Left ventricle myocardium superior (tissue), 1 donor: ENCODE measurements at places on chromosomes 7 and 10.
A peak's percentile ranks its signal among the peaks of the same experiment; 100 is the strongest.

GRCh38 chr7:98993024-98993897 is 114.9 kb downstream of the TRRAP start:
- DNase-seq: no peak

- no peak for DNase-seq
These were observed 4.7 kb upstream of the ZNF775 start for GRCh38 chr7:150374472-150374871.

GRCh38 chr10:105187243-105187642 is 546.2 kb downstream of the SORCS3 start:
- DNase-seq: no peak

- DNase-seq: no peak
These were observed 41.8 kb downstream of the CD36 start for GRCh38 chr7:80679921-80680907.

DNA sequence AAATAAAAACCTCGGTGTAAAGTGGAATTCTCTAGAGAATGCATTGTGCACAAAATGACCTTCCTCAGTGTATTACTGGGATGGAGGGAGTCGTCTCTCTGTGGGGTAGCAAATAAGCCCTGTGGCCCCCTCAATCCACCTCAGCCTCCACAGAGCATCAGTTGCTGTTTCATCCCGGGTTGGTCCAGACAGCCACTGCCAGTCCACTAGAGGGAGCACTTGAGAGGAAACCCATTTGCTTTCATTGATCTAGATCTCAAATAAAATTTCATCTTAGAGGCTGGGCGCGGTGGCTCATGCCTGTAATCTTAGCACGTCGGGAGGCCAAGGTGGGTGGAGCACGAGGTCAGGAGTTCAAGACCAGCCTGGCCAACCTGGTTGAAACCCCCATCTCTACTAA is 1128.7 kb downstream of the CNTNAP2 start:
- DNase-seq: no peak

GRCh38 chr10:119441921-119442757 is 100.4 kb downstream of the RGS10 start:
- DNase-seq: peak; percentile 33

- DNase-seq: peak; percentile 84
These were observed 20.0 kb downstream of the SH3PXD2A start for GRCh38 chr10:103835096-103836050.

GRCh38 chr10:7908541-7909210 is 90.4 kb downstream of the TAF3 start:
- DNase-seq: peak; percentile 46

- DNase-seq: peak; percentile 5
These were observed 16.6 kb upstream of the ELFN1 start for GRCh38 chr7:1653500-1653899.

GRCh38 chr10:124704428-124705380 is 39.5 kb downstream of the FAM53B start:
- peak; percentile 42 for DNase-seq

DNA sequence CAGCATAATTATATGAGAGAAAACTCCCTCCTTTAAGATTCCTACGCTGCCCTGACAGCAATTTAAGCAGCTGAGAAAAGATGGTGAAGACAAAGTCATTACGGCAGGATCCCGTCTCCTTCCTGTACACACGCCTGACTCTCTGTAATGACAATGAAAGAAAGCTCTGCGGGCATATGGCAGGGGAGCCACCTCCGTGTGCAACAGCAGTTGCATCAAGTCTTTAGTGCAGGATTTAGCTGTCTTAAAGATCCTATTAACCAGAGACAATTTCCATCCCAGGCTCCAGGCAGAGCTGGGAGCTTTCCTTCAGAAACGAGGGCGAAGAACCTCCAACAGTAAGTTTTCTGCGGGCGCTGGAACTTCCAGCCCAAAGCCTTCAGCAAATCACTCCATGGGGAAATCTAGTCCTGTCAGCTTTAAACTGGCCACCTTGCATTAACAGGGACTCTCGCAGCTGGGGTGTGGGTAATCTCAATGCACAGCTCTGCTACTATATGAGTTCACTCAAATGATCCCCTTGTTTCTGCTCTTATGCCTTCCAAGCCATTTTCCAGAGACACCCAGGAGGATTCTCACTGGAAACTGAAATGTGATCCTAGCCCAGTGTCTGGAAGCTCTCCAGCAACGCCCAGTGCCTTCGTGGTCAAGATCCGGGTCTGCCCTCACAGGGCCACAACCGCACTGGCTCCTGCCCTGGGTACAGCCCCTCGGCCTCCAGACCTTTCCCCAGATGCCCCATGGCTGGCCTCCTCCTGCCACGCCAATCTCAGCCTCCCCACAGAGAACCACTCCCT is 74.9 kb downstream of the CTBP2 start:
- DNase-seq: no peak

DNA sequence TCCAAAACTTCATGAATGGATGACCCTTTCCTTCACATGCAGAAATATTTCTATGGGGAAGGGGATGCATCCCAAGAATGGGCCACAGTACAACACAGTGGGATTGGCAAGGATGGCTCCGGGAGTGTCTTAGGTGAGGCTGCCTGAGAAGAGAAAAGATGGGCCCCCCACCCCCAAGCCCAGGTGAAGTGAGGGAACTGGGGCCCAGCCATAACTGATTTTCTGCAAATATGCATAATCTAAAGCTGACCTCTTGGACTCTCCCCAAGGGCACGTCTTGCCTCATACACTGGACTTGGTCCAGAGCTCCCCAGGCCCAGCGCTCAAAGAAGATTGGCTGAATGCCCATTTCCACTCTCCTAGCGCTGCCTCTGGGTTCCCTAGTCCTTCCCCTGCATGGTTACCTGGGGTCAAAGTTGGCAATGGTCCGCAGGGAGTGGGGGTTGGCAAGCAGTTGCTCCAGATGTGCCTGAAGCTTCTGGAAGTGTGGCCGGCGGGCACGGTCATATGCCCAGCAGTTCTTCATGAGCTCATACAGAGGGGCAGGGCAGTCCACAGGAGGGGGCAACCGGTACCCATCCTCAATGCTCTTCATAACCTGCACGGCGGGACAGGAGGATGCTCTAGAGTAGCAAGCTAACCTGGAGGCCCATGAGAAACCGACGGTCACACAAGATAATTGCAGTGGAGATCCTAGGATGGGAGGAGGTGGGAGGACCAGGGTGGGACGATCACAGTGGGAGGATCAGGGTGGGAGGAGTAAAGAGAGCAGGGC is 12.3 kb downstream of the ZYX start:
- peak; percentile 38 for DNase-seq

DNA sequence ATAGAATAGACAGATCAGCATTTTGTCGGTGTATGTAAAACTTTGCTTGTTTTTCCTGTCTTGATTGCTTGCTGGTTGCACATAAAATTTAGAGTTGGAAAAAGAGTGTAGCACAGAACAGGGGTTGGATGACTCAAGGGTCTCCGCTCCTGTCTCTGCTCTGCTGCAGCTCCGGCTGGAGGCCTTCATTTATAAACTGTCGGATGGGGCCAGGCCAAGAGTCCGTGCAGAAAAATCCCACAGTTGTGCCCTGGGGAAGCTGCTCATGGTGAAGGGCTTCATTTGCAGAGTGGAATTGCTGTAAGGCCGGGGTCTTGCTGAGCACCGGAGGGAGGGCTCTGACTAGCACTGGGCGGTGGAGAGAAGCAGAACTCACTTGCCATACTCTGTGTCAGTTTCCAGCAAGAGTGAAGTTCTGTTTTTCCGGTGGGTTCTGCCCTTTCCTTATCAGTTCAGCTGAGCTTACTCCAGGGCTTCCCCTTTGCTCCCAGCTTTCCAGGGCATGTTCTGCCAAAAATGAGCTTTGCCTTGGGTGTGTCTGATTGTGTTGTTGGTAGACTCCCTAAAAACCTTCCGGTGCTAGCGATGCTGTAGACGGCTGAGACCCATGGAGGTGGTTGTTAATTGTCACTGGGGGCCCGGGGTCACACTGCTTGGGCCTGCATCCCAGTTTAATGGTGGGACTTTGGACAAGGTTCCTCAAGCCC is 67.2 kb downstream of the CAMK1D start:
- DNase-seq: no peak

GRCh38 chr10:387909-388660 is 252.8 kb downstream of the ZMYND11 start:
- DNase-seq: no peak

GRCh38 chr10:31073211-31073610 is 41.5 kb upstream of the ZNF438 start:
- DNase-seq: no peak

DNA sequence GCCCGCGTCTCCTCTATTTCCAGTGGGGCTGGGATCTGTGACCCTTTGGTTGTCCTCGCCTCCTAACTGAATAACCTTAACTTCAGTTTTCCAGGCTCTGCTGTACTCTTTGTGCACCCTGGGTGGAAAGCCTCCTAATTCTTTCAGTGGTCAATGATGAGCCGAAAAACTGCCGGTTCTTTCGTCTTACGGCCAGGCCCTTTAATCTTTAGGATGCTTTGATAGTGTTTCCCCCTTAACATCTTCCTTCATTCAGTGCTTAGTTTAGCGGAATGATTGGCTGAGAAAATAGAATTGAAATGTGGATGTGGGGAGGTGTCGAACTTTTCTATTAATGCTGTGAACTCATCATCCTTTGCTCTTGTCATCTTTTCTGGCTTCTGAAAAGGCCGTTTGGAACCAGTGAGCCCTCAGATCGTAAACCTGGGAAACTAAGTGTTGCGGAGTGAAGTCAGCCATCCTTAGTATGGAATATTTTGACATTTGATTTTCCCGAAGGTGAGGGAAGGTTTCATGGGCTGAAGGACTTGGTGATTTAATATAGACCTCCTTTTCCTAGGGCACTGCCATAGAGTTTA is 847 bp downstream of the GARS1 start:
- no peak for DNase-seq

- no peak for DNase-seq
These were observed 273.9 kb downstream of the TSPAN12 start for GRCh38 chr7:120583899-120584586.

DNA sequence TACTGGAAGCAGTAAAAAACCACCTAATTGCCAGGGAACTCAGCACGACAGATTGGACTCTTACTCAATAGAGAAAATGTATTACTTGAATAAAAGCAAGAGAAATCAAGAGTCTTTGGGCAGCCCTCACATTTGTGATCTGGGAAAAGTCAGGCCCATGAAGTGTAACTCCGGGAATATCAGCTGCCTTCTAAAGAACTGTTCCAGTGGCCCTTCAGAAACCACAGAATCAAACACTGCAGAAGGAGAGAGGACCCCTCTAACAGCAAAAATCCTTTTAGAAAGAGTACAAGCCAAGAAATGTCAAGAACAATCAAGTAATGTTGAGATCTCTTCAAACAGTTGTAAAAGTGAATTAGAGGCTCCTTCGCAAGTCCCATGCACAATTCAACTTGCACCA is 540.0 kb upstream of the TEX47 start:
- no peak for DNase-seq

DNA sequence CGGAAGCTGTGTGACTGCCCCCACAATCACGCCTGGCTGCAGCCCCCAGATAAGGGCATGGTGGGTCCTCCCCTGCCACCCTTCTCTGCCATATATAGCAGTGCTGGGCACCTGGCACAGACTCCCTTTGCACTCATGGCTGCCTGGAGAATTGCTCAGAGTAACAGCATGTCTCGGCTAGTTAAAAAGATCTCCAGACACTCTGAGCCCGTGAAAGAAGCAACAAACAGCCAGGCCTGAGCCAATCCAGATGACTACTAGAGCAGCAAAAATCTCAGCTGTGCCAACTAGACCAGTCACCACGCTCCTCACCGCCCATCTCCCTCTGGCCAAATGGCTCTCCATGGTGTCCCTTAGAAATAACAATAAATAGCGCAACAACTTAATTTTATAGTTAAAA is 71.3 kb downstream of the PARD3 start:
- peak; percentile 79 for DNase-seq

DNA sequence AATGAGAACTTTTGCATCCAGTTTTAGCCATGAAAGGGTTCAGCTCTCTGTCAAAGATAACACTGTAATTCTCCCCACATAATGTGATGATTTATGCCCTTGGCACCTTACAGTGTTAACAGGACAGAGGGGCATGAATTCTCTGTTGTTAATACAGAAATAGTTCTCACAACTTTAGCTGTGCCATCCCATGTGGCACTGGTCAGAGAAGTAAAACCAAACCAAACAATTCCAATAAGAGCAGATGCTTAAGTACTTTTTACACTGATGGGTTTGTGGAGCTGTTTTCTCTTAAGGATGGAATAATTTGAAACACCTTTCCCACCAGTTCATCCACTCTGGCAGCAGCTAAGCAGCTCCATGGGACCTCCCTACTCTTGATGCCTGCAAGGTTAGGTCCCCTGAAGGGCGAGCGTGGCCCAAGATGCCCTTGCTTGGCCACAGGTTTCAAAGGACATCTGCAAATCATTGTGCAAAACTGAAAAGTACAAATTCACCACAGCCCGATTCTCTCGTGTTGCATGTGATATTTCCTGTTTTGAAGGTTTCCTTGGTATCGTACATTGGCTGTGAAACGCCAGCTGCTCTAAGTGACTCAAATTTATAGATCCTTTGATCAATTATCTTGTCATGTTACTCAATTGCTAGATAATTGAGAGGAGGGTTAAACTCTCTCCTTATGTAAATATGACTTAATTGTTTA is 82.5 kb upstream of the CREB5 start:
- no peak for DNase-seq

DNA sequence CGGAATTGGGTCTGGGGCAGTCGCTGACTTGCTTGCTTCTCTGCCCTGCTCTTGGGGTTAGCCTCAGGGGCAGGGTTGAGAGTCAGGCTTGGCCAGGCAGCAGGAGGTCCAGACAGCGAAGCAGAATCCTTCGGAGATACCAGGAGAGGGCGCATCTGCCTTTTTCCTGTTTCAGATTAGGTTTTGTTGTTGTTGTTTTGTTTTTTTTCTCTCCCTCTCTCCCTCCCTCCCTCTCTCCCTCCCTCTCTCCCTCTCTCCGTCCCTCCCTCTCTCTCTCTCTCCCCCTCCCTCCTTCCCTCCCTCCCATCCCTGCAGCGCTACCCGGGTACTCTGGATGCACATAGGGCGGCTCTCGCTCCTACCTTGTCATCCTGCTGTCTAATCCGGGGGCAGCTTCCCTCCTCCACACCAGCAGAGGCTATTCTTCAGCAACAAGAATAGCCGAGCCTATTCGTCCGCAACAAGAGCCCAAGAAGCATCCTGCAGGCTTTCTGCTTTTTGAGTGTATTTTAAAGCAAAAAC is 758 bp upstream of the OPTN start:
- DNase-seq: no peak

- peak; percentile 54 for DNase-seq
These were observed 22.8 kb downstream of the RGR start for GRCh38 chr10:84267503-84268126.
